ENCODE measurements at places on chromosomes 5 and 9. TPM values are rescaled to one million over a fixed set of nuclear protein-coding genes. Genes with fewer than 3 reads are reported as not detected.

Gene F2RL1
- total RNA-seq, result 5.7 TPM

Gene ANKRD34B
- total RNA-seq, result not detected

Gene CNTFR
- total RNA-seq, result 28.9 TPM

Gene LECT2
- not detected for total RNA-seq

Gene CDC14B
- 39.3 TPM for total RNA-seq

- no peak overlapping the region for H3K4me3 ChIP-seq
- DNase-seq, result no peak
- H3K27ac ChIP-seq, result no peak overlapping the region
- H3K27me3 ChIP-seq, result no peaks in the 10 kb centered on the region
- peaks cover 16% of the 10 kb centered on the region for H3K36me3 ChIP-seq
- peaks cover 18% of the 10 kb centered on the region for H3K4me1 ChIP-seq
These were observed 6.3 kb downstream of the RMI1 start for GRCh38 chr9:83986765-83987401.

DNA sequence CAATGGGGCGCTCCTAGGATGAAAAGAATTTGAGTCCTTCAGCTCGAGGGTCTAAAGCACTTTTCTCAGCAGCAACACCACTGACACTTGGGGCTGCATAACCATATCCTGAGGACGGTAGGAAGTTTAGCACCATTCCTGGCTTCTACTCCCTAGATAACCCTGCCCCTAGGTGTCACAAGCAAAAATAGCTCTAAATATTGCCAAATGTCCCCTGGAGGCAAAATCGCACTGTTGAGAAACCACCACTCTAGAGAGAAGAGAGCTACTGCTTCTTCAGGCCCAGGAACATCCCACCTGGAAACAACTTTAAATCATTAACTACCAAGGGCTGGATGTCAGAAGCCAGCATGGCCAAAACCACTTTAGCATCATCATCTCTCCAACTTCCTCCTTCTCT lies 29.8 kb downstream of the MYO10 start:
- DNase-seq, result no peak
- no peak overlapping the region for H3K4me3 ChIP-seq
- no peaks in the 10 kb centered on the region for H3K27me3 ChIP-seq

GRCh38 chr5:88761939-88762338 lies 121.0 kb downstream of the MEF2C start:
- no peak overlapping the region for H3K27ac ChIP-seq
- no peaks in the 10 kb centered on the region for H3K27me3 ChIP-seq
- peaks cover 18% of the 10 kb centered on the region for H3K4me1 ChIP-seq
- DNase-seq, result no peak
- no peak overlapping the region for H3K4me3 ChIP-seq
- no peaks in the 10 kb centered on the region for H3K36me3 ChIP-seq

DNA sequence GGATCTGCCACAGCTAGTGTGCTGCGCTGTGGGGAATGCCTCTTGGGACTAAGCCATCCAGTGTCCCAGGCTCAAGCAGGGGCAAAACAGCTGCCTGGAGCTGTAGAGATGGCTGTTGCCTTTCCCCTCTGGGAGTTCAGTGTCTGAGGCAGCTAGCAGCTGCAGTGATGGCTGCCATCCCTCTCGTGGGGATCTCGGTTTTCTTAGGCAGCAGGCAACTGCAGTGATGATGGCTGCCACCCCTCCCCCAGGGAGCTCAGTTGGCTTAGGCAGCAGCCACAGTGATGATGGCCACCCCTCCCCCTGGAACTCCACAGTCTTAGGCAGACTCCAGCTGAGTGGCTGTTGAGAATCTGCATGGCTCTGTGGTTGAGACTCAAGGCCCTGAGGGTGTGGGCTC lies 1389.2 kb upstream of the NUDT12 start:
- H3K4me1 ChIP-seq, result peaks cover 10% of the 10 kb centered on the region
- H3K36me3 ChIP-seq, result no peaks in the 10 kb centered on the region
- DNase-seq, result no peak
- H3K4me3 ChIP-seq, result no peak overlapping the region
- no peaks in the 10 kb centered on the region for H3K27me3 ChIP-seq
- H3K27ac ChIP-seq, result no peak overlapping the region

- no peaks in the 10 kb centered on the region for H3K36me3 ChIP-seq
- no peak for DNase-seq
- H3K4me3 ChIP-seq, result no peak overlapping the region
- H3K27me3 ChIP-seq, result no peaks in the 10 kb centered on the region
These were observed 8.4 kb downstream of the CCDC69 start for GRCh38 chr5:151215546-151215880.

- no peaks in the 10 kb centered on the region for H3K36me3 ChIP-seq
- H3K4me3 ChIP-seq, result no peak overlapping the region
- DNase-seq, result no peak
- H3K27me3 ChIP-seq, result peaks cover 4% of the 10 kb centered on the region
- no peak overlapping the region for H3K27ac ChIP-seq
- H3K4me1 ChIP-seq, result no peaks in the 10 kb centered on the region
These were observed 34.7 kb upstream of the ADRB2 start for GRCh38 chr5:148791696-148792095.

DNA sequence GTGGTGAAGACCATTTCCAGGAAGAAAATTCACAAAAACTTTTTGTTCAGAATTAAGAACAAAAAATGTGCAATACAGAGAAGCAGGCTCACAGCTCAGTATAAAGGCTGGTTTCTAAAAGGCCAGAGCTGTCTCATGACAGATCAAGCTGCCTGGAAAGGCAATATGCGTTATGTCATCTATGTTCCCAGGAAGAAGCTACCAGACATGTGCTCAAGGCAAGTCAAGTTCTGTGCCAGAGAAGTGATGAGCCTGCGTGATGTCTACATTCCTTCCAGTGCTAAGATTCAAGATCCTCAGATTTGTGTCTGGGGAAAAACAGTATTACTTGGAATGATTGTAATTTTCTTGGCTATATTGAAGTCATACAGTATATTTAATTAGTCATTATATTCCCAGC lies 104.3 kb downstream of the PDE4D start:
- no peak for DNase-seq
- no peak overlapping the region for H3K4me3 ChIP-seq
- H3K4me1 ChIP-seq, result peaks cover 72% of the 10 kb centered on the region
- no peaks in the 10 kb centered on the region for H3K36me3 ChIP-seq
- no peaks in the 10 kb centered on the region for H3K27me3 ChIP-seq

- H3K27me3 ChIP-seq, result peaks cover 24% of the 10 kb centered on the region
- no peak overlapping the region for H3K4me3 ChIP-seq
- H3K36me3 ChIP-seq, result peaks cover 5% of the 10 kb centered on the region
- H3K27ac ChIP-seq, result peak overlapping the region; percentile 19
These were observed 544.7 kb upstream of the KLF4 start for GRCh38 chr9:108033976-108034964.

- peak overlapping the region; percentile 89 for H3K27ac ChIP-seq
- H3K4me1 ChIP-seq, result peaks cover 47% of the 10 kb centered on the region
- H3K4me3 ChIP-seq, result peak overlapping the region; percentile 68
- no peak for DNase-seq
- peaks cover 69% of the 10 kb centered on the region for H3K27me3 ChIP-seq
These were observed 11.9 kb downstream of the CNTFR start for GRCh38 chr9:34577400-34578240.

DNA sequence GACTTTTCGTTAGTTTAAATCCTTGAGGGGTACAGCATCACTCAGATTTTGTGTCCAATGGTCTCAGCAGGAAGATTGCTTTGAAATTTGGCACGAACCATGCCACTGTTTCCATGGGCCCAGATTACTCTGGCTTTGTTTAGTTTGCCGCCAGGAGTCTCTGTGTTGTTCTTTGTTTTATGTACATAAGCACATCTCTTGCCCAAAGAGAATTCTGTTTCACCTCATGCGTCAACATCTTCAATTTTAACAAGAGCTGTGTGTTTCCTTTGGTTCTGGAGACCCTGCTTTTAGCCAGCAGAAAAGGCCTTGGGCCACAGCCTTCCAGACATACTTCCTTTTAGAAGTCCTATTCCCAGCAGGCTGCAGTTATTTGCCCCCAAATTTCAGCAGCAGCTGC lies 62.4 kb downstream of the TNPO1 start:
- H3K36me3 ChIP-seq, result peaks cover 49% of the 10 kb centered on the region
- H3K27ac ChIP-seq, result no peak overlapping the region
- no peak overlapping the region for H3K4me3 ChIP-seq

- H3K4me1 ChIP-seq, result peaks cover 20% of the 10 kb centered on the region
- H3K27ac ChIP-seq, result peak overlapping the region; percentile 47
- peak; percentile 49 for DNase-seq
- H3K36me3 ChIP-seq, result peaks cover 1% of the 10 kb centered on the region
- H3K4me3 ChIP-seq, result no peak overlapping the region
These were observed 1.1 kb upstream of the TLE4 start for GRCh38 chr9:79570448-79571308.

GRCh38 chr5:2486373-2486772 lies 265.1 kb downstream of the IRX2 start:
- no peaks in the 10 kb centered on the region for H3K27me3 ChIP-seq
- no peak overlapping the region for H3K27ac ChIP-seq
- DNase-seq, result no peak

DNA sequence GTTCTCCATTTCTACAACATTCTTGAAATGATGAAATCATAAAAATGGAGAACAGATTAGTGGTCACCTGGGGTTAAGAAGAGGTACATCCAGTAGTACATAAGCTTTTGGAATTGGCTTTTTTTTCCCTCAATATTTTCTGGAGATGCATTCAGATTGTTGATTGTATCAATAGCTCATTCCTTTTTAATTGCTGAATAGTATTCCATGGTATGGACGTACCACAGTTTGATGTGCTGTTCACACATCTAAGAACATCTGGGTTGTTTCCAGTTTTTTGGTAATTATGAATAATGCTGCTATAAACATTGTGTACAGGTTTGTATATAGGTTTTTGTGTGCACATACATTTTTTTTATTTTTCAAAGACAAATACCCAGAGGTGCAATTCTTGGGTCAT lies 130.0 kb downstream of the PPP2R2B start:
- no peak overlapping the region for H3K27ac ChIP-seq
- H3K4me3 ChIP-seq, result no peak overlapping the region
- no peaks in the 10 kb centered on the region for H3K27me3 ChIP-seq
- peaks cover 5% of the 10 kb centered on the region for H3K36me3 ChIP-seq

GRCh38 chr9:131334629-131335367 lies 45.3 kb downstream of the PLPP7 start:
- peak; percentile 14 for DNase-seq
- H3K27me3 ChIP-seq, result peaks cover 3% of the 10 kb centered on the region
- no peaks in the 10 kb centered on the region for H3K36me3 ChIP-seq
- peaks cover 9% of the 10 kb centered on the region for H3K4me1 ChIP-seq
- H3K4me3 ChIP-seq, result no peak overlapping the region

All from mesothelial cell of epicardium (in vitro differentiated cells).